ENCODE measurements at places on chromosomes 5 and 9.

DNA sequence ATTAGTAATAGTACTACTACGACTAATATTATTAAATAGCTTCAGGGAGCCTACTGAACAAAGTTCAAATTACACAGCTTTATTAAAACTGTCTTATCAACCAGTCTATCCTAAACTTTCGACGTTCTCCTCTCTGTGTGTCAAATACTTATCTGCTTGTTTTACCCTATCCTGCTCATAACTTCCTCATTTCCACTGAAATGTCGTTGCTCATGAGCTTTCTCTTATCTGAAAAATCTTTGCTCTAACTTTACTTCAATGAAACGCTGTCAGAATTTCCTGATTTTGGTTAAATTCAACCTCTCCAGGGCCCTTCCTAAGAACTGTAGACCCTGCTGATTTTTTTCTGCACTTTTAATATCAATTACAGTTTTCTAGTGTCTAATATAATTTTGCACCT is 1431.0 kb upstream of the WWC1 start:
- DNase-seq, result no peak

DNA sequence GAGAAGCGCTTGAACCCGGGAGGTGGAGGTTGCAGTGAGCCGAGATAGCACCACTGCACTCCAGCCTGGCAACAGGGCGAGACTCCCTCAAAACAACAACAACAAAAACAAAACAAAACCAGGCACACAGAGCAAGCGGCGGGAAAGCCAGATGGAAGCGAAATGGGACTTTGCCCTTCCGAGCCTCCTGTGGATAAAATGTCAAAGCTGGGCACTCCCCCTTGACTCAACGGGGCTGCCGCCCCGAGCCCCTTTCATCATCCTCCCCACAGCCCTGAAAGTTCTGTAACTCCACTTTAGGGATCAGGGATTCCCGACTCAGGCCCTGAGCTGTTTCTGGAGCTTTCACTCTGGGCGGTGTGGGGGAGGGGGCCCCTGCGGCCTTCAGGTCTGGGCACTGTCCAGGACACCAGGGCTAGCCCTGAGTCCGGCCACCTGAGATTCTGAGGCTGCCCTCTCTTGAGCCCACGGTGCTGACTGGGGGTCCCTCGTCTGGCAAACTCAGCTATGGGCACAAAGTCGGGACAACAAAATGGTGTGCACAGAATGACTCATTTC is 30.6 kb upstream of the OBP2B start:
- no peak for DNase-seq

DNA sequence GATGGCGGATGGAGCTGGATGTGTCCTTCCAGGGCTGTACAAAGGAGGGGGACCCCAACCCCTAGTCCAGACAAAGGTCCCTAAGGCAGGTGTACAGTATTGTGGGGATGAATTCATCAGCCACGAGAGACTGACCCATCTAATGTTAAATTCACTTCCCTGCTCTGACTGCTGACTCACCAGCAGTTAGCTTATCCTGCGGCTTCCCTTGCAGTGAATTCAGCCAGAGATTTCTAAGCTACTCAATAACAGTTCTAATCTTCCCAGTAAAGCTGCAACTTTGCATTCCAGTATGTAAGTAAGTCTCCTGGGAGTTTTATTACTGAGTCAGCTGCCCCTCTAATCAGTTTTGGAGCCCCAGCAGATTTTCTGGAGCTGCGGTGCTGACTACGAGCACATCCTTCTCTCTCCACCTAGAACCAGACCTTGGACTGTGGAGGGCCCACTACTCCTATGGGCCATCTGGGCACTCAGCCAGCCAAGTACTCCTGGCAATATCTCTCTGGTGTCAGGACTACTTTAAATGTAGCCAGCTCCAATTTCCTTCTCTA is 16.1 kb downstream of the B4GALT1 start:
- no peak for DNase-seq

DNA sequence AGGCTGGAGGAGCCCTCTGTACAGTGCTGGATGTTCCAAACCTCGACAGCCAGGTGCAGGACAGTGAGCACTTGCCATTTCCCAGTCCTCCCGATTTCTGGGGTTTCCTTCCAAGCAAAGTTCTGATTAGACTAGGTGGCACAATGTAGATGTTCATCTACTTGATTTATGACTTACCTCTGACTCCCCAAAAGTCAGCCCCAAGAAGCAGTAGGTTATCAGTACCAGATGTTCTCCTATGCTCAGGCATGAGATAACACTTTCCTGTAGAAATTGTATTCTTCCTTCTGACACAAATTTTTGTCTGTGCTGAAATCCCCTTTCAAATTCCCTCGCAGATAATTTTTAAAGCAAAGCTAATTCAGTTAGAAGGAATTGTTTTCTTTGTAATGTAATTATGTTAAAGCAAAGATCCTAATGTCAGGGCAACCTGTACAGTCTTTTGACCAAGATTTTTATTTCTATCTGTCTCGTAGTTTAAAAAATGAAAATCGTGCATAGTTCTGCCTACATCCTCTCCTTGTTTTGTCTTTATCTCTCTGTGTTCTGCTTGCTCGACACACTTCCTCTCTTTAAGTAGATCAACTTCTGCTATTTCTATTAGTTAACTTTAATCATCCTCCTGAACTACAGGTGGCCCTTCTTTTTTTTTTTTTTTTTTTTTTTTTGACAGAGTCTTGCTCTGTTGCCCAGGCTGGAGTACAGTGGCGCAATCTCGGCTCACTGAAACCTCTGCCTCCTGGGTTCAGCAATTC is 102.4 kb upstream of the PJA2 start:
- no peak for DNase-seq

DNA sequence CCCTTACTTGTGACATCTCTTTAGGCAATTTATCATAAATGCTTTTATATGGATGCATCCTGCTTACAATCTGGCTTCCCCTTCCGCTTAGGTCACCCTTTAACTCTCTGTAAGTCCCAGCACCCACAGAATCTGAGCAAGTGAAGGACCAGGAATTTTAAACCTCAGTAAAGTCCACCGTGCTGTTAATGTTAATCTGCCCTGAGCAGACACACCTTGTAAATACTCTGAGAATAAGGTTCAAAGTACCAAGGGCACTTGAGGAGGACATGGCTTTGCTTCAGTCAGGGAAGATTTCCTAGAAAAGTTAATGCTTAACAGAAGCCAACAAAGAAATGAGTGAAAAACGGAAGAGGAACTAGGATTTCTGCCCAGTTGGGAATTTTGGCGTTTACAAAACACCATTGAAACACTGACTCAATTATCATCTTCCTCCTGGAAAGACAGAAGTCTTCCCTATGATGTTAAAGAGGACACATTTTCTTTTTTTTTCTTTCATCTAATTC is 26.4 kb upstream of the TTC39B start:
- DNase-seq, result no peak

DNA sequence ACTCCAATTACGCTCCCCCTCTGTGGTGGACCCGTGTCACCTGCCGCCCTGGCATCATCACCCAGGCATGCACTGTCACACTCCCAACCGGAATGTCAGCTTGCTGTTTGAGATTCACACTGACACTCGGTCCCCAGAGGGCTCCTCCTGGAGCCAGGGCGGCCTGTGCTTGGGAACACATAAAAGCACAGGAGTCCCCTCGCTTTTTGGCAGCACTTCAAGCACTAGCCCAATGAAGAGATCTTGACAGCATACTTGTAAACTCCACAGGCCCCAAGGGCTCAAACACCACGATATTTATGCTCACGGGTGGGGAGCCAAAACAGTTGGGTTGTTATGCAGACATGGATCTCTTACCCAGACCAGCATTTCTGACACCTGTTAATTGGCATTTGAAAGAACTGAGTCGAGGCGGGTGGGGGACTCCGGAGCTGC is 90.8 kb upstream of the EGFLAM start:
- no peak for DNase-seq

GRCh38 chr5:119453040-119453373 is 710 bp downstream of the HSD17B4 start:
- no peak for DNase-seq

DNA sequence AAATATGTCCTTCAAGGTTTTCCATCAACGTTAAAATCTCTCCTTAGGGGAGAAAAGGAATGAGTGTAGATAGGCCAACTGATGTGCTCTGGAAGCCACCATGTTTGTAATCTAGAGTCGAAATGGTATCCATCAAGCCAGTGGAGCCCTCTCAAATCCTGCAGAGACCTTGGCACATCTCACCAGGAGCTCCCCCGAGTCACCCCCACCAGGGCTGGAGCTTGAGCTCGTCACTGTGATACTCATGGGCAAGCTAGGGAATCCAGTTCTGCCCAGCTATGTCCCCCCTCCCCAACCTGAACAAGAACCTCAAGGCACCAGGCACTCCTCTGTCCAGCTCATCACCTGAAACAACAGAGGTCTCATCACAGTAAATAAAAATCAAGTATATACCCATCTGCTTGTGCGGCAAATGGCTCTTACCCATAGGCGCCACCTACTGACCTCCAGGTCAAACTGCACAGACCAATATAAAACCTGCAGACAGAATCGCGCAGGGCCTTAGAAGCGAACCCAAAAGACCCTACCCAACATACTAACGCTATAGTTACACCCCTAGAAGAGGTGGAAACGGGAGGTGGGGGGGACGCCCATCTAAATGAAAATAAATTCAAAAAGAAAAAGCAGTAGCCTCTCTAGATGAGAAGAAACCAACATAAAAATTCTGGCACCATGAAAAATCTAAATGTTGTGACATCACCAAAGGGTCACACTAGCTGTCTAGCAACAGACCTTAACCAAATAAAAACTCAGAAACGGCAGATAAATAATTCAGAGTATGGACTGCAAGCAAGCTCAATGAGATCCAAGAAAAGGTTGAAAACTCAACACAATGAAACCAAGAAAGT is 75.0 kb downstream of the TTC39B start:
- DNase-seq, result no peak

DNA sequence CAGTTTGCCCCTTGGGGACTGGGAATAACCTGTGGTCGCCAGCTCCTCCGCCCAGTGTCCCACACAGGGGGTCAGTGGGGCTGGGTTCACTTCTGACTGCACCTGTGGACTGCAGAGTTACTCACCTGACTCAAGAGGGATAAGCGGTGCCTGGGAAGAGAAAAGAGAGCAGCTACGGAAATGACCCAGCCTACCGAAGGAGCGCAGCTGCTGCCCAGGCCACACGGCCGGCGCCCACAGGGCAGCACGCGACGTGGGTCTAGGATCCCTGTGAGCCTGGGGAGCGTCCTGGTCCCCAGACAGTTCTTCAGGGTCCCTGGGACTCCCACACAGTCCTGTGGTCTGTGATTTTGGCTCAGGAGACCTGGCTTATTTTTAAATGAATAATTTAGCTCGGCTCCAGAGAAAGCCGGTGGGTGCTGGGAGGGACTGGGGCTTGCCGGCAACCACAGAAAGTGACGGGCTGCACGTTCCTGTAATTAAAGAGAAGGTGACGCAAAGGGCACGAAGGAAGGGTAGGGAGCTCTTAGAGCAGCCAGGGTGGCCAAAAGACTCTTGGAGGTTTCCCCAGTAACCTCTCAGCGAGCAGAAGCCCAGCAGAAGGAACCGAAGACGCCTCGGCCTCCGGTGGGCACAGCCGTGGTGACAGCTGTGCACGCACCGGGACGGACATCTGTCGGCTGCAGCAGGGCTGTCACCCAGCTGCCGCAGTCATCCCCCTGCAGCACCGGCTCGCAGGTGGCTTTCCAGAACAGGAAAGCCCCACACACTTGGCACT is 97.5 kb upstream of the FCN2 start:
- DNase-seq, result no peak

DNA sequence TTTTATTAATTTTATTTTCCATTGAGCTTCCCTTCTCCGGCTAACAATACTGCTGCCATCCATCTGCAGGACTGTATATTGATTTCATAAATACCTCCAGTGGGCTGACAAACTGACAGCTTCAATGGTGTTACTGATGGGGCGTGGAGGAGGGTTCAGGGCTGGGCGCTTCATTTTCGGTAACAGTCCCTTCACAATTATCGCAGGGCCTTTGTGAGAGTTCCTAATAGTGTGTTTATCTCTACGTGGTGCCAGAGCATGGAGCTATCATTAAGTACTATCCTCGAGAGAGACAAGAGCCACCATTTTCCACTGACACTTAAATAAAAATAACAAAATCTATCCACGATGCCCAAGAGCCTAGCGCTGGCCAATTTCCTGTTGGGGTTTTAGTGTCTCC is 307.0 kb upstream of the PANK3 start:
- DNase-seq, result no peak

- no peak for DNase-seq
Observed at GRCh38 chr5:179311091-179311470, 34.2 kb downstream of the ADAMTS2 start.

DNA sequence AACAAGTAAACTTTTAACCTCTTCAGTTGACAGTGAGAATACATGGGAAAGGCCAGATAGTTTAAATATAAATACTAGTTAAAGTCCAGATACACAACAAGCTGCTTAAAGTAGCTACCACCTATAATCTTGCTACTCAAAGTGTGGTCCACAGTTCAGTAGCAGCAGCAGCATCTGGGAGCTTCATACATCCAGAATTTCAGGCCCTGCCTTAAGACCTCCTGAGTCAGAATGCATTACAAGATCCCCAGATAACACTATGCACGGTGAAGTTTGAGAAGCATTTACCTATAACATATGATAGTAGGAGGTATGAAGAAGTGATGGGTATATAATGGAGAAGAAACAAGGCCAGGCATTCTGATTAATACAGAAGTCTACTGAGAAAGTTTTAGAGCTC is 244.5 kb downstream of the EFNA5 start:
- DNase-seq, result no peak

- DNase-seq, result no peak
Observed at GRCh38 chr5:160850421-160850820, 1.6 kb downstream of the ATP10B start.

DNA sequence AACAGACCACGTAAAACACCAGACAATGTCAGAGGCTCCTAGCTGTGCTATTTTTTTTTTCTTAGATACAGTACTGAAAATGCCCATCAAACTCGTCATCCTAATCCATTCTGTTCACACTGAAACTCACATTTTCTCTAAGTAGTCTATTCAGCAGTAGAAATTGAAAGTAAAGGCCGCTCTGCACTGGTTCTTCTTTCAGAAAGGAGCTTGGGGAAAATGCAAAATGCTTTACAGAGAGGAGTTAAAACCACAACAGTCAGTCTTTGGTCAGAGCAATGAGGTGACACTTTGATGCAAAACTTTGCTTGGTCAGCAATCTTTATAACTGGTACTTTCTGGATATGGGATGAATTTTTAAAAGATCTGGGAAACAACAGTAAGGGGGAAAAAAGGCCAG is 43.8 kb upstream of the SUSD1 start:
- DNase-seq, result no peak

- no peak for DNase-seq
Observed at GRCh38 chr5:72841756-72842535, 25.5 kb downstream of the TNPO1 start.

- no peak for DNase-seq
Observed at GRCh38 chr5:119374901-119375300, 19.1 kb downstream of the TNFAIP8 start.

GRCh38 chr5:131081374-131081773 is 83.7 kb downstream of the HINT1 start:
- DNase-seq, result no peak

DNA sequence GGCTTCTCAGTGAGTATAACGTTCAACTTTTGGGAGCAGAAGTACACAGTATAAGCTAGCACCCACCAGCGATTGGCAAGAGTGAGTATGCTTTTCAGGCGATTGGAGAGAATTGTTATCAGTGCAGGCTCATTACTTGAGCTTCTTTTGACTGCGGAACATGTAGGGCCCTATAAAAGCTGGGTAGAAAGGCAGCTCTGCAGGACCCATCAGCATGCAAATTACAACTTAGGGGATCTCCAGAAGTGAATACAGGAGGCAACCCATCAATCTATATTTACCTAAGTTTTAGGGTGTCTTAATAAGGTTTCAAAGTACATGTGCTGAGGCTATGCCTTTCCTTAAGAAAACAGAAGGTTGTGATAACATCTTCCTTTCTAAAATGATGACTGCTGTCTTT is 225.0 kb downstream of the MLLT3 start:
- no peak for DNase-seq

All from stimulated activated CD8-positive, alpha-beta memory T cell treated with anti-CD3 and anti-CD28 coated beads, Interleukin-15, amount 100 ng/mL, for 4 hours (primary cell).